Stimulated activated CD4-positive, alpha-beta T cell treated with anti-CD3 and anti-CD28 coated beads, Interleukin-12 subunit alpha, Interleukin-12 subunit beta, amount 100 ng/mL, for 4 hours (primary cell): ENCODE measurements at places on chromosomes 4 and X.

GRCh38 chr4:87363552-87363951, 27.4 kb downstream of the HSD17B11 start:
- DNase-seq = no peak

DNA sequence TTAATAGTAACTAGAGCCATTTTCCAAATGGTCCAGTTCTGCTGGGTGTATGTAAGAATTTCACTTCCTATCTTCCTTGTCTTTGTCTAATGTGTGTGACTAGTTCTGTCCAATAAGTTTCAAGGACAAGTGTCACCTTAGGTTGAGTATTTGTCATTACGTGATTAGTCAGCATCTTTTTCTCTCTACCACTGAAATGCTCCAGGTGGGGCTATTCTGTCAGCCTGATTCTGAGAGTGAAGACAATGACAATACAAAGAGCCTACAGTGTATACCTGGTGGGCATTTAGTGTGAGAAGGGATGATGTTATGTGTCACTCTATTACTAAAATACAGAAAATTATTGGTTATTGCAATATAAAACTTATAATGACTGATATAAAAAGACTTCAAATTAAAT, 876.3 kb downstream of the C4orf33 start:
- no peak for DNase-seq

GRCh38 chr4:77092975-77093374, 17.2 kb upstream of the CCNI start:
- no peak for DNase-seq

- DNase-seq = no peak
Measured at GRCh38 chrX:50877310-50877709, 33.2 kb upstream of the BMP15 start.

DNA sequence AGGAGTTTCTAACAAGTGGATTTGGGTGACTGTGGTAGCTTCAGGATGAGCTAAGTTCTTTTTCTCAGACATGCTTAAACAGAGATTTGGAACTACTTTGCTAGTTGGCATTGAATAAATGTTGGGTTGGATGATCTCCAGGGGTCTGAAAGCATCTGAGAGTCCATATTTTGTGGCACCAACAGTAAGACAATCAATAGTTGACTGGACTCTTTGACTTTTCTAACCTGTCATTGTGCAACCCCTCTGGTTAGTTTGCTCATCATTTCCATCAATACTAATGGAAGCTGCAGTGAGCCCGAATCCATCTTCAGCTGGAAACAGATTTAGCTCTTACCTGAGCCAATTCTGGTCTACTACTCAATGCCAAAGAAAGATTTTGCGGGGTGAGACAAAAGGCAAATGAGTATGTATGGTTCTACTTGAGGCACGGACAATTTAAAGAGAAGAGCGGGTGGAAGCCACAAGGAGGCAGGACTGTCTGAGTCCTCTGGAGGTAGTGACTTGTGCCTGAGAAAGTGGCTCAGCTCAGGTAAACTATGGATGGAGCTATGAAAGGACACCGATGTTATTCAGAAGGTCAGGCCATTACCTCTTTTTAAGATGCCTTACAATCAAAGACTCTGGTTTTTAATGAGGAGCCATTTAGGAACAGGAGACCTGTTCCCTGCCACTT, 118.7 kb downstream of the MID1IP1 start:
- DNase-seq = no peak
